Stimulated activated CD4-positive, alpha-beta T cell treated with anti-CD3 and anti-CD28 coated beads, TNF-alpha, amount 100 ng/mL, for 24 hours (primary cell): ENCODE measurements at places on chromosomes 3 and 15.

- no peak for DNase-seq
Observed at GRCh38 chr3:189557824-189558223, 73.4 kb upstream of the TP63 start.

GRCh38 chr15:32919749-32920414 lies 202.1 kb downstream of the GREM1 start:
- no peak for DNase-seq

DNA sequence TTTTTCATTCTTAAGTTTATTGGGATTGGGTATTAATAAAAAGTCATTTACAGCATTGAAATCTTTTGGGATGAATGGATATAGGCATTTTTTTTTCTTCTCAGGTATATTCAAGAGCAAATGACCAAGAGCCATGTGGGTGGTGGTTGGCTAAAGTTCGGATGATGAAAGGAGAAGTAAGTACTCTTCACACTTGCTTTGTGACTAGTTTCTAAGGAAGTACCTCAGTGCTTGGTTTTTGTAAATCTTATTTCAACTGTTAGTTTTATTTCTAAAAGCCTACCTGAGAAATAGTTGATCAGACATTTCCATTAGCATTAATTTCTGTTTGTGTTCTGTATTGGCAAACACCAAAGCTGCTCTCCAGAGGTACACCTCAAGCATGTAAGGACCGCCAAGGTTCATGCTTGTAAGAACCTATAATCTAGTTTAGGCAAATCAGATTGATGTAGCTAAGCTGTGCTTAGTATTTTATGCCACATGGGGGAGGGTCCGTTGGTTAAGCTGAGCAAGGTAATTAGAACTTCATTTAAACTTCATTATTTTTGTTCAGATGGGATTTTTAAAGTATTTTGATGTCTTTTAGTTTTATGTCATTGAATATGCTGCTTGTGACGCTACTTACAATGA lies 35.4 kb downstream of the FXR1 start:
- no peak for DNase-seq

- no peak for DNase-seq
Observed at GRCh38 chr3:69690-70089, 126.9 kb upstream of the CHL1 start.

- DNase-seq = no peak
Observed at GRCh38 chr3:131221731-131222130, 159.8 kb upstream of the NUDT16 start.

DNA sequence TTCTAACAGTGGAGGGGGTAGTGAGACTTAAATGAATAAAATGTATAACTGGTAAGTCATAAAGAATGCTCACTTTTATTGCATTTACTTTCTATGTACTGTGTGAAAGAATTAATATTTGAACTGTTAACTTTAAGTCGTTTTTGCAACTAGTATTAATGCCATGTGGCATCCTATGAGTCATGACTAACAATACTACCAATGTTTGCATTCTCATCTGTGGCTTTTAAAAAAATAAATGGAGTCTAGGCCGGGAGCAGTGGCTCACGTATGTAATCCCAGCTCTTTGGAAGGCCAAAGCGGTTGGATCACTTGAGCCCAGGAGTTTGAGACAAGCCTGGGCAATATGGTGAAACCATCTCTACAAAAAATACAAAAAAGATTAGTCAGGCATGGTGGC lies 5.2 kb downstream of the C3orf49 start:
- no peak for DNase-seq

- DNase-seq = no peak
Observed at GRCh38 chr3:111418391-111418790, 123.6 kb upstream of the CD96 start.

DNA sequence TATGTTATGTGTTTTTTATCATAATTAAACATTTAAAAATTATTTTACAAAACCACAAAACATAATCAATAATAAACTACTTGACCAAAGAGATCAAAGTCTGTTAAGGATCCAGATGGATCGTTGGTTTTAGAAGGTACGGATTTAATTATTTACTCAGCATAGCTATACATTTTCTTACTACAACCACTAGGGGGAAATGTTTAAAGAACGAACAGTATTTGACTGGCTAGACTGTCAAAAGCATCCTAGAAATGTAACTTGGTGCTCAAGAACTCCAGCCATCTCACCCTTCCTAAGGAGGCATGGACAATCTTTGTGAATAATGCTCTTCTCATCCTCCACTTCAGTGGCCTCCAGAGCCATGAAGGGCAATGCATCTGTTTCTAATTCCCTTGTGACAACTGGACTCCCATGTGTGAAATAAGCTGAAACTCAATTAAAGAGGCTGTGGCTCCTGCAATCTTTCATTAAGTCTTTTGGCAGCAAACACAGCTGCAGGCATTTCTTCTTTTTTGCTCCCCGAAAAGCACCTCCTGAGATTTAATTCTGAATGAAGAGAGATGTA lies 94.7 kb upstream of the TUSC7 start:
- no peak for DNase-seq

GRCh38 chr3:21508246-21508645 lies 242.8 kb downstream of the ZNF385D start:
- no peak for DNase-seq
